Prostate gland (tissue), 2 donors: ENCODE measurements at places on chromosomes 1 and 21. TPM values are rescaled to one million over a fixed set of nuclear protein-coding genes. Genes with fewer than 3 reads are reported as not detected.

- no peaks in the 10 kb centered on the region for H3K27me3 ChIP-seq
- no peaks in the 10 kb centered on the region for H3K4me1 ChIP-seq
- H3K36me3 ChIP-seq: no peaks in the 10 kb centered on the region
- no peak overlapping the region for H3K27ac ChIP-seq
- no peak overlapping the region for H3K4me3 ChIP-seq
- DNase-seq: no peak
These were observed 36.3 kb upstream of the MYOCOS start for GRCh38 chr1:171585715-171586114.

- DNase-seq: no peak
- H3K4me1 ChIP-seq: no peaks in the 10 kb centered on the region
- H3K27ac ChIP-seq: no peak overlapping the region
These were observed 76.8 kb upstream of the COA6 start for GRCh38 chr1:234296496-234296895.

- H3K27ac ChIP-seq: no peak overlapping the region
- no peak overlapping the region for H3K4me3 ChIP-seq
- no peaks in the 10 kb centered on the region for H3K4me1 ChIP-seq
- no peaks in the 10 kb centered on the region for H3K36me3 ChIP-seq
- H3K27me3 ChIP-seq: no peaks in the 10 kb centered on the region
These were observed 124.8 kb downstream of the ESRRG start for GRCh38 chr1:216598448-216598847.

GRCh38 chr1:1085911-1086841, 12.1 kb upstream of the RNF223 start:
- no peaks in the 10 kb centered on the region for H3K36me3 ChIP-seq
- no peaks in the 10 kb centered on the region for H3K27me3 ChIP-seq
- H3K27ac ChIP-seq: no peak overlapping the region
- H3K4me3 ChIP-seq: no peak overlapping the region
- DNase-seq: no peak

Gene HPCAL4
- total RNA-seq: 4.9 TPM

DNA sequence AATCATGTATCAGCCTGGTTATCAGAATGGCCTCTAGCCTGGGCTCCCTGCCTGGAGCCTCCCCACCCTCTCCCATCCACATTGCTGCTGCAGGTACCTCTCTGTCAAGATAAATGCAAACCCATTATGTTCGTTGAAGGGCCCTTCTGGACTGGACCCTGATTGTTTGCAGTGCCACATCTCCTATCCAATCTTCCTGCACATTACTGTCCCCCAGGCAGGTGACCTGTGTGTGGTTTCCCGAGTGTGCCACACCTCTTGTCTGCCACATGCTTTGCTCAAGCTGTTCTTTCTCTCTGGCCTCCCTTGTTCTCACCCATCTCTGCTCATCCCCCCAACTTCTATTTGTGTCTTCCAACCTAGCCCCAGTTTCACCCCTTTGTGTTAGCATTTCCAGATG, 32.4 kb downstream of the IER5 start:
- H3K36me3 ChIP-seq: no peaks in the 10 kb centered on the region
- no peak overlapping the region for H3K27ac ChIP-seq
- no peaks in the 10 kb centered on the region for H3K4me1 ChIP-seq
- H3K27me3 ChIP-seq: no peaks in the 10 kb centered on the region

DNA sequence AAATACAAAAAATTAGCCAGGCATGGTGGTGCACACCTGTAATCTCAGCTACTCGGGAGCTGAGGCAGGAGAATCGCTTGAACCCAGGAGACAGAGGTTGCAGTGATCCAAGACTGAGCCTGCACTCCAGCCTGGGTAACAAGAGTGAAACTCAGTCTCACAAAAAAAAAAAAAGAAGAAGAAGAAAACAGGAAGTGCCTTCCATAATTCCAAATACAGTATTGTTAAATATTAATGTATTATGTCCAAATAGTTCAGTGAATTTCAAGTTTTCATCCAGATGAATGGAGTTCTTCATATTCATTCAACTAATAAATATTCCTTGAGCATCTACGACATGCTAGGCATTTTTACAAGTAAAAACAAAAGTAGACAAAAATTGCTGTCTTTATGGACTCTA, 33.3 kb downstream of the PLEKHO1 start:
- no peaks in the 10 kb centered on the region for H3K36me3 ChIP-seq
- no peaks in the 10 kb centered on the region for H3K4me1 ChIP-seq
- no peak overlapping the region for H3K4me3 ChIP-seq

GRCh38 chr1:221078260-221078965, 199.2 kb downstream of the HLX start:
- H3K36me3 ChIP-seq: no peaks in the 10 kb centered on the region
- no peaks in the 10 kb centered on the region for H3K27me3 ChIP-seq
- no peak overlapping the region for H3K4me3 ChIP-seq
- H3K27ac ChIP-seq: no peak overlapping the region
- no peak for DNase-seq

DNA sequence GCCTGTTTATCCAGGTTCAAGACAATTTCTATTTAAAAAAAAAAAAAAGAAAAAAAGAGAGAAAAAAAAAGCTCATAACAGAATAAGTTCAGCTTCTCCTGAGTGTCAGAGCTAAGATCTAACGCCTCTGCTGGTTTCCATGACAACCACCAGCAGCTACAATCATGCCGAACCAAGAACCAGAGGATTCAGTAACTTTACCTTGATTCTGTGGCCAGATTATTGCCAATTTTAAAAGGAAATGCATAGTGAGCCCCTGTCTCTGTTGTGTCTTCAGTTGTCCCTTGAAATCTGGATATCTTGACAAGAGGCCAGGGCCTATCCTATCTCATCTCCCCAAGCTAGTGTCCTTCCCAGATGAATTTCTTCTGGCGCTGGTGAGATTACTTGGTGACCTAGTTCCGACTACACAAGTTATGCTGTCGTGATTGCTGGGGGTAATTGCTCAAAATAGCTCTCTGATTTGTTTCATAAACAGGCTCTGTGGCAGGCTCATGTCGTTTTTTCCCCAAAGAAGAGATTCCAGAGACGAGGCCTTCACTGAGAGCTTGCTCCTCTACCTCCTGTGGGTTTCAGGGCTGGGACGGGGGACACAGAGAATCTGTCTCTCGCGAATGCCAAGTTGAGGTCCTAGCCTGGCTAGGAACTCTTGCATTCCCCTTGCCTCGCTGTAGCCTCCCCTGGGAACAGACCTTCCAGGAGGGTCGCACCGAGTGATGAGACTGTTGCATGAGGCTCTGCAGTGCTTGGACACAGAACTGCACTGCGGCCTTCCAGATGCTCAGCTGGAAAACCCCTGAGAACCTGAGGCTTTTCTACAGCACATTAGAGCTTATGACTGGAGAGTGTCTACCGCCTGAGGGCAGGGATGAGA, 32.4 kb upstream of the SCCPDH start:
- H3K27ac ChIP-seq: no peak overlapping the region
- no peaks in the 10 kb centered on the region for H3K4me1 ChIP-seq
- H3K27me3 ChIP-seq: no peaks in the 10 kb centered on the region
- DNase-seq: no peak
- no peaks in the 10 kb centered on the region for H3K36me3 ChIP-seq
- no peak overlapping the region for H3K4me3 ChIP-seq

- H3K4me1 ChIP-seq: no peaks in the 10 kb centered on the region
- peak; percentile 85 for DNase-seq
- no peaks in the 10 kb centered on the region for H3K36me3 ChIP-seq
- H3K27me3 ChIP-seq: no peaks in the 10 kb centered on the region
These were observed 21.8 kb downstream of the SLC27A3 start for GRCh38 chr1:153796786-153797659.

DNA sequence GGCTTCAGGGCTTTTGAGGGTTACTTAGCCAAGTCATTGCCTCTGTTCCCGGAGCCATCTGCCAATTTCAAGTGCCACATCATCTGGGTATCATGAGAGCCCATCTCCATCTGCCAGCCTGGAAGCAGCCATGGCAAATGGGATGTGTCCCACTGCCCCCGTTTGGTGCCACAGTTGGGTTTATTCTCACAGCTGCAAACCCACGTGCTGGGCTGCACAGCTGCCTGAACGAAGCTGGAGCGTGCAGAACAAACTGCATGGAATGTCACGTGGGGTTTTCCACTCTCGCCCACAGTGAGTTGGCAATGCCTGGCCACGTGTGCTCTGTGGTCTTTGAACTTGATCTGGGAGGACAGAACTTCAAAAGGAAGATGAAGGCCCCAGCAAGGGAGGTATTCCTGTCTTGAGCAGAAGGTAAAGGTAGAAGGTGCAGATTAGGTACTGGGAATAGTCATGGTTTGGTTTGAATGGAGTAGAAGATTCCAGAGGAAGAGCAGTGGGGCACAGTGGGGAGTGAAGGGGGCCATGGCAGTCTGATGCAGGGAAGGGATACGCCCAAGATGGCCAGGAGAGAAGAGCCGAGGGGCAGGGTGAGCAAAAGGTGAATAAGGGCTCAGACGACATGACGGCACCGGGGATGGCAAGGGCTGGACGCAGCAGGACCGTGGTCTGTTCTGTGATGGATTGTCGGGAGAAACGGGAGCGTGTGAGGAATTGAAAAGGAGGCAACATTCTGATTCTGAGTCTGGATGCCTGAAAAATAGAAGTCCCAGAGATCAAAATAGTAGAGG, 222.0 kb downstream of the KAZN start:
- H3K4me1 ChIP-seq: no peaks in the 10 kb centered on the region
- H3K27ac ChIP-seq: no peak overlapping the region
- DNase-seq: no peak
- no peaks in the 10 kb centered on the region for H3K36me3 ChIP-seq

- no peak overlapping the region for H3K27ac ChIP-seq
- no peak overlapping the region for H3K4me3 ChIP-seq
- DNase-seq: no peak
- no peaks in the 10 kb centered on the region for H3K36me3 ChIP-seq
- no peaks in the 10 kb centered on the region for H3K4me1 ChIP-seq
- H3K27me3 ChIP-seq: no peaks in the 10 kb centered on the region
These were observed 2.6 kb upstream of the PER3 start for GRCh38 chr1:7781501-7781900.

DNA sequence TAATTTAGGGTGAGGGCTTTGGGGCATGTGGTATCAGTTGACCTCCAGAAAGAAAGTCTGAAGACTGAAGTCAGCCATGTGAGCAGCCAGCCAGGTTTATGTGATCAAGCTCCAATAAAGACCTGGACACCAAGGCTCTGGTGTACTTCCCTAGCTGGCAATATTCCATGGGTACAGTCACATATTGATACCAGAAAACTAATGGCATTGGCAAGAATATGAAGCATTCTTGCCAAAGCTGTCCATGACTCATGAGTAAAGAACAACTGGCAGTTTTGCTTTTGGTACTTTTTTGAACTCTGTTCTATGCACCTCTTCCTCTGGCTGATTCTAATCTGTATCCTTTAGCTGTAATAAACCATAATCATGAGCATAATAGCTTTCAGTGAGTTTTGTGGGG, 415.3 kb upstream of the CAMK1G start:
- H3K4me3 ChIP-seq: no peak overlapping the region
- no peak overlapping the region for H3K27ac ChIP-seq
- H3K27me3 ChIP-seq: no peaks in the 10 kb centered on the region
- peak; percentile 12 for DNase-seq

DNA sequence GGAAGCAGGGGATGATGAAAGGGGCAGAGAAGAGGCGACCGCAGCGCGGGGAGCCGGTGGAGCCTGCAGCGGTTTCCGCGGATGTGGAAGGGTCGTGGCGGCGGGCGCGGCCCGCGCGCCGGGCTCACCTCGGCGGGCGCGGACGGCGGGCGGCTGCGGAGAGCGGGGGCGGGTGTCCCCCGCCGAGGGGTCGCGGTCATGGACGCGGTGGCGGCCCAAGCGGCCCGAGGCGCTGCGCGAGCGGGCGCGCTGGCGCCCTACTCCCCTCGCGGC, 572 bp downstream of the LPGAT1 start:
- H3K27ac ChIP-seq: peak overlapping the region; percentile 88
- no peaks in the 10 kb centered on the region for H3K4me1 ChIP-seq
- no peaks in the 10 kb centered on the region for H3K27me3 ChIP-seq
- DNase-seq: no peak
- H3K36me3 ChIP-seq: no peaks in the 10 kb centered on the region

DNA sequence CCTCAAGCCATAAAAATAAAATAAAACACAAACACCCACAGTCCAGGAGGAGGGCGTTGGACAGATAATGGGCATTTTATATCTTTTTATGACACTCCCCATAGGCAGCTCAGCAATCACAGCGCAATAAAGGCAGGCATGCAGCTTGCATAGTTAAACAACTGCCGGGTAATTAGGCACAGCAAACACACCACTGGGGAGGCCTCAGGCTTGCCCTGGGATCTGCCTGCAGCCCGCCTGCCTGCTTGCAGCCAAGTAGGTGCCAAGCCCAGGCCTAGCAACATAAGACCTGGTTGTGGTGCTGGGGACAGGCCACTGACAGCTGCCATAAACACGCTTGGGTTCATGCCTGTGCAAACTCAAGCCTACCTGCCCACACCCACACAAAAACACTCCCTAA, 54.2 kb downstream of the DMAP1 start:
- no peaks in the 10 kb centered on the region for H3K36me3 ChIP-seq
- peaks cover 15% of the 10 kb centered on the region for H3K4me1 ChIP-seq
- H3K27me3 ChIP-seq: no peaks in the 10 kb centered on the region
- H3K4me3 ChIP-seq: no peak overlapping the region

- H3K27ac ChIP-seq: no peak overlapping the region
- no peak overlapping the region for H3K4me3 ChIP-seq
- no peaks in the 10 kb centered on the region for H3K27me3 ChIP-seq
- H3K36me3 ChIP-seq: no peaks in the 10 kb centered on the region
- DNase-seq: no peak
- no peaks in the 10 kb centered on the region for H3K4me1 ChIP-seq
These were observed 37.8 kb downstream of the IER5 start for GRCh38 chr1:181126289-181126688.

DNA sequence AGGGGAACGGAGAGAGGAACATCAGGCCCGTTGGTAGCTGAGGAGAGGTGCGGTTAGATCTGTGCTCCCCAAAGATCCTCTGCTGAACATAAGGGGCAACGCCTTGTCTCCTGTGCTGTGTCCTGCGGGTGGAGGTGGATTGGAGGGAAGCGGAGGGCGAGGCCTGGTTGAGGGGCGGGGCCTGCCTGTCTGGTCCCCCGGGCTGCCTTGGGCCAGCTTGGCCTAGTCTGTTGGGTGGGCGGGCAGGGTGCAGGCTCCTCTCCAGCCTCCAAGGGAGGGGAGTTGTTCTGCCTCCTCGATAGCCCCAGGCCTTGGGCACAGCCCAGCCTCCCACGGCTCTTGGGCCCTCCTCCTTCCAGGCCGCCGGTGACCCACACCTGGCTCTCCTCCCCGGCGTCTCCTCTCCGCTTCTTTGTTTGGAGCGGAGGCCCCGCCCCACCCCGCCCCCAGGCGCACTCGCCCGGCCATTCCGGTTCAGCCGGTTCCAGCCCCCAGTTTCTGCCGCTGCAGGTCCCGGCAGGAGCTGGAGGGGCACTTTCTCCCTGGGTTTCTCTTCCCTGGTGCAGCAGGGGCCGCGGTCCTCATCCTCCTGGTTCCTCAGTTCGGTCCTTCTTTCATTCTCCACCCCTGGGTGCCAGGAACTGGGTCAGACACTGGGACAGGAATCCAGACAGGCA, 19.4 kb downstream of the PTPRF start:
- DNase-seq: peak; percentile 96
- H3K27ac ChIP-seq: peak overlapping the region; percentile 97
- H3K4me3 ChIP-seq: no peak overlapping the region
- no peaks in the 10 kb centered on the region for H3K27me3 ChIP-seq

- H3K27ac ChIP-seq: no peak overlapping the region
- no peak for DNase-seq
- H3K36me3 ChIP-seq: no peaks in the 10 kb centered on the region
These were observed 37.9 kb downstream of the WDR3 start for GRCh38 chr1:117967477-117967876.

GRCh38 chr1:78061825-78062523, 16.2 kb downstream of the GIPC2 start:
- H3K4me1 ChIP-seq: no peaks in the 10 kb centered on the region
- H3K27ac ChIP-seq: no peak overlapping the region
- no peaks in the 10 kb centered on the region for H3K27me3 ChIP-seq
- H3K4me3 ChIP-seq: no peak overlapping the region
